GM12865 (cell line): ENCODE measurements at places on chromosomes 3 and 15.

DNA sequence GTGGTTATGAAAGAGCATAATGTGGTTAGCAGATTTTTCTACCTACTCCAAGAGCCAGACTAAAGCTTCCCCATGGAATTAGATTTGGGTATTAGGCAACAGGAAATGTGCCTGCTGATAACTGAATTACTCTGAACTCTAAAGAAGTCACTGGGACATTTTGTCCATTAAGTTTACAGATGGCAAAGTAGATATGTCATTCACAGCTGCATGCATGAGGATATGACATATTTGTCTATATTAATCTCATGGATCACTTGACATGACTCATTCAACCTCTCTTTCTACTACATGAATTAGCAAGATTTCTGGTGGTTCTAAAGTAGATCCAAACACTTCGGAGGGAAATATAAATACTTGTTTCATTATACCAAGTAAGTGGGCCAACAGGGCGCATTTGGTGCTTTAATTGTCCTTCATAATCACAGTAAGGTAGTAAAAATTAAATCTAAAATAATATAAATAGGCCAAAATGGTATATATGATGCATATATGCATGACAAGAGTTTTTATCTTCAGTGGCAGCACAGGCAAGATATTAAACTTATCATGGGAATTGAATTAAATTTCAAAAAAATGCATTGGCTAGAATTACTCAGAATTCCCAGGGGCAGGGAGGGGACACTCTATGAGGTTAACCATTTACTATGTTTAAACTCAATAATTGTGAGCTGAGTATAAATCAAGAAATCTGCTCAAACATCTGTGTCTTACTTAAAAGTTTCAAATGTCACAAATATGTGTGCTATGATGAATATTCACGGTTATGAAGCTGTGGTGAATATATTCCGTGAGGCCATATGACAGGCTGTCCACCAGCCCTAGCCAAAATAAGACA lies 365.3 kb upstream of the KCNMB2 start:
- no peak for DNase-seq

- peak; percentile 67 for DNase-seq
These were observed 45.2 kb downstream of the TYRO3 start for GRCh38 chr15:41603941-41604911.

DNA sequence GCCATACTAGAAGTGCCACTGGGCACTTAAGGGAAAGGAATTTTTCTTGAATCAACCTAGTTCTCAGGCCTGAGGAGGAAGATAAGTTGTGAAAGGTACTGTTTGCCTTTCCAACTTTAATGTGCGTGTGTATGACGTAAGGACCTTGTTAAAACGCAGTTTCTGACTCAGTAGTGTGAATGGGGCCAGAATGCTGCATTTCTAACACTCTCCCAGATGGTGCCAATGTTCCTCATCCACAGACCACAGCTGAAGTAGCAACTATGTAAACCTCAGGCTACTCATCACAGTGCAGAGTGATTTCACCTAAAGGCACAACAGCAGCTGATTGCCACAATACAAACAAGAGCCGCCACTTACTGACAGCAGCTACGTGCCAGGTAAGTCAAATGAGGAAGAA lies 103.6 kb downstream of the OTOL1 start:
- DNase-seq, result no peak

DNA sequence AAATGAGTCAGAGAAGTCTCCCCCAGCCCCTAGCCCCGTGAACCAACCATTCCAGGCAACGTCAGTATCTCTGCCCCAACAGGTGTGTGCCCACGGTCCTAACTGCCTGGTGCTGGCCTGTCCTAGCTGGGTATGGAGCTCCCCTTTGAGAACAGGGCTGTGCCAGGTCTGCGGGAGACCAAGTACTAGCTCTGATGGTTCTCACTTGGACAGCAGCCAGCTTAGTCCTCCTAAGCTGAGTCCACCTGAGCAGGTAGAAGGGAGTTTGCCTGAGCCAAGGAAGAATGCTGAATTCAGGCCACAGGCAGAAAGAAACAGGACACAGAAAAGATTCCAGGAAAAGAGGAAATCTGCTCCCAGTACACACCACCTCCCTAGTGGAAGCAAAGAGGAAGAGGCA lies 33.1 kb upstream of the PARL start:
- no peak for DNase-seq

GRCh38 chr15:100569391-100569790 lies 32.6 kb downstream of the LINS1 start:
- no peak for DNase-seq
